ENCODE measurements at places on chromosomes 12 and 14.

GRCh38 chr12:39443929-39444209 lies 949 bp upstream of the KIF21A start:
- DNase-seq: no peak

GRCh38 chr12:50181691-50182090 lies 14.5 kb upstream of the CERS5 start:
- DNase-seq: no peak

- DNase-seq: no peak
These were observed 508.5 kb downstream of the FOXG1 start for GRCh38 chr14:29274890-29275596.

DNA sequence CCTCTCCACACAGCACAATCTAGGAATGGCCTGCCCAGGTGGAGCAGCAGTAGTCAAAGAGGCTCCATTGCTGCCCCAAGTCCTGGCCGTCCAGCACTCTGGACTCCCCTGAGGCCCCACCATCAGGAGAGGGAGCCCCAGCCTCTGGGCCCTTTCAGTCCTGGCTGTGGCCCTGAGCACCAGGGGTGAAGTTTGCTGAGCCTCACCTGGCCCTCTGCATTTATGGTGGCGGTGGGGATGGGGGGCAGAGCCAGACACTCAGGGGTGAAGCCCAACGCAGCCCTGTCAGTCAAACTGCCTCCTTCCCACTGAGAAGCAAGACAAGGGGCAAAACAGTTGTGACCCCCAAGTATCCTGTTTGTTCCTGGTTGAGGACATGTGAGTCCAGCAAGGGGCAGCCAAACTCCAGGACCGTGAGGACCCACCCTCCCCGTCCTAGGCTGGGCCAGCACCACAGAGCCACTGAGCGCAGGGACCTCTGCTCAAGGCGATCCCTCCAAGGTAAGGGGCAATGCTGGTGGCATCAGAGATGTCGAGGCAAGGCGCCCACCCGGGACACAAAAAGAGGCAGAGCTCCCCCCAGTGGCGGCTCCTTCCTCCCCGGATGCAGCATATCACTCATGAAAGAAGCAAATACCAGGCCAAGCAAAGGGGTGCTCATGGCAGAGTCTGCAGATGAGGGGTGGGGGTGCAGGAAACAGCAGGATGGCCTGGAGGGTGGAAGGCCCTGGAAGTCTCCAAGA lies 4.8 kb upstream of the AMN start:
- DNase-seq: peak; percentile 44

DNA sequence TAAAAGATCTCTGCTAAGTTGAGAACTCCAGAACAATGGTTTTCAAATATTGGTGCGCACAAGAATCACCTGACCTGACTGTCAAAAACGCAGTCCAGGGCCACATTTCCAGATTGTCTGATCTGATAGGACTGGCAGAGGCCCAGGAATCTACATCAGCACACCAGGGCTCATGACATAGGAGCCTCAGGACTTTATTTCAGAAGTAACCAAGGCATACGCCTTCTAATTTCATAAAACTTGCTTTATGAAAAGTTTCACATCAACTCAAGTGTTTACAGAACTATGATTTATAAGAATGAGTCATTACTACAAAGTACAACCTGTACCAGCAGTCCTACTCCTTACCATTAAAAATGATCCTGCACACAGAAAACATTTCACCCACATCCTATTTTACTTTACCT lies 47.7 kb upstream of the PTPRO start:
- DNase-seq: no peak

GRCh38 chr12:108693751-108694150 lies 37.6 kb downstream of the CORO1C start:
- no peak for DNase-seq

GRCh38 chr12:100708591-100708990 lies 86.0 kb upstream of the ANO4 start:
- no peak for DNase-seq

GRCh38 chr14:59301354-59301753 lies 112.9 kb downstream of the DAAM1 start:
- DNase-seq: no peak

- DNase-seq: no peak
These were observed 714.1 kb downstream of the FSCB start for GRCh38 chr14:43792980-43793379.

- no peak for DNase-seq
These were observed 27.6 kb upstream of the ARHGAP5 start for GRCh38 chr14:32049361-32050088.

DNA sequence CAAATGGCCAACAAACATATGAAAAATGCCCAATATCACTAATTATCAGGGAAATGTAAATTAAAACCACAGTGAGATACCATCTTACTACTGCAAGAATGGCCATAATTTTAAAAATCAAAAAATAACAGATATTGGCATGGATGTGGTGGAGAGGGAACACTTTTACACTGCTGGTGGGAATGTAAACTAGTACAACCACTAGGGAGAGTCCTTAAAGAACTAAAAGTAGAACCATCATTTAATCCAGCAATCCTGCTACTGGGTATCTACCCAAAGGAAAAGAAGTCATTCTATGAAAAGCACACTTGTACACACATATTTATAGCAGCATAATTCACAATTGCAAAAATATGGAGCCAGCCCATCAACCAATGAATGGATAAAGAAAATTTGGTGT lies 459.7 kb downstream of the GXYLT1 start:
- DNase-seq: no peak

DNA sequence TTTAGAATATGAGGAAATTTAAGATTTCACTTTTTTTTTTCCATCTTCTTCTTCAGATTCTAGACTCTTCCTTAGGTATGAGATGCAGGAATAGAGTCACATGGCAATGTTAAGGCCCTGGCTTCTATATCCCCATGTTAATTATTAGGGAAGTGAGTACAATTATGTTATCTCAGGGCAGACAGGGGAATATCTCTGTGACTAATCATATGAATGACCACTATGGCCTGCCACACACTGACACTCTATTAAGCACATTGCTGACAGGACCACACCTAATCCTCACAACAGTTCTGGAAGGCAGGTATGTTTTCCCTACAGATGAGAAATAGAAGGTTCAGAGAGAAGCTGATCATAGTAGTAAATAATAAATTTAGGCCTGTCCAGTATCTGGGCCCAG lies 69.4 kb upstream of the PTPRQ start:
- no peak for DNase-seq

DNA sequence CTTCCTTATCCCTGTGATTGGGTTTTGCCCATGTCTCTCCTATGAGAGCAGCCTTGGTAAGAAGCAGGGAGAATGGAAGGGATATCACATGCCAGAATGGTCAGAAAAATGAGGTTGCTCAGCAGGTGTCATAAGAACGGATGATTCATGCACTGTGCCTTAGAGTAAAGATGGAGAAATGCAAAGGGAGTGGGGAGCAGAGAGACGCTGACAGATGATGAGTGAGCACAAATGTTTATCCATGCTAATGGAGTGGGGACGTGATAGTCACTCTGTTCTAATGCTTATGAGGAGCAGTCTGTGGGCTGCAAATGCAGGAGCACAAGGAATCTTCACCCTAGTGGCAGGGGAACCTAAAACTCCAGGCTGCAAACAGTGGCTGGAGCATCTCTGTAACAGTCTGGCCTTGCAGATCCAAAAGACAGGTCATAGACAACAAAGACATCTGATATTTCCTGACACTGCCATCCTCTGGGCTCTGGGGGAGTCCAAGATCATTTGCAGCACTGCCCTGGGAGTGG lies 243.2 kb downstream of the CACNA1C start:
- DNase-seq: no peak

GRCh38 chr12:54419088-54419887 lies at the start of gene ITGA5:
ITGA5 (minus strand) TSS chr12:54419266; CDS start chr12:54419198, 68 bp downstream.
- DNase-seq: peak; percentile 76

GRCh38 chr12:40602562-40602961 lies 89.7 kb upstream of the CNTN1 start:
- DNase-seq: no peak

GRCh38 chr14:103118663-103119404 lies 4.4 kb upstream of the TNFAIP2 start:
- no peak for DNase-seq

DNA sequence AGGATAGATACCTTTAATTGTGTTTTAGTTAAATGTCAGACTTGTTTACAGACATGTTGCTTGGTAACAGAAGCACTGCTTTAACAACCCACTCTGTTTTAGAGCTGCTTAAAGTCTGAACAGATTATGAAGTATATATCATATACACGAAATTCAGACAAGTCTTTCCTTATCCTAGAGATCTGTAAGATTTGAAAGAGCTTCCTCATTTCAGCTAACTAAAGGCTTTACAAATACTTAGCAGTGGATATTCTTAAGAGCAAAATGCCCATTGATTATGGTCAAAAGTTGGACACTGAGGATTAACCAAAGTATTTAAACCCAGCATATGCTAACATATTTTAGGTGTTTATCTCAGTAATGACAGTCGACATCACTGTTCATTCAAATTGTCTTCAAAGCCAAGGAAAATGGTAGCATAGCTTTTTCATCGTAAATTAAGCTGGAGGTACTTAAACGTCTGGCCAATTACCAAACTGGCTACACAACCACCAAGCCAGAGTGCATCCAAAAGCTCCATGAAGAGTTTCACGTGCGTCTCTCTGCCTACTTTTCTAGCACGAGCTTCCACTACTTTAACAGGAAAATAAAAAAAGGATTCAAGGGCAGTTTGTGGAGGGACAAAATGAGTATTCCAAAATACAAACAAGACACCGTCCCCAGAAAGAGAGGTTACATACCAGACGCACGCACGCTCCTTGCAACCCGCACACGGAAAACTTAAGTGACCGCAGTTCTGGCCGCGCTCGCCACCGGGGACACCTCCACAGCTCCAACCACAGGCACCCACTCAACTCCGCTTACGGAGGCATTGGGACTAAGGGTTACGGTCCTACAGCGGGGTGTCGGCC lies 565 bp downstream of the CEP83 start:
- no peak for DNase-seq

- no peak for DNase-seq
These were observed 141.3 kb upstream of the FKBP4 start for GRCh38 chr12:2653461-2653965.

DNA sequence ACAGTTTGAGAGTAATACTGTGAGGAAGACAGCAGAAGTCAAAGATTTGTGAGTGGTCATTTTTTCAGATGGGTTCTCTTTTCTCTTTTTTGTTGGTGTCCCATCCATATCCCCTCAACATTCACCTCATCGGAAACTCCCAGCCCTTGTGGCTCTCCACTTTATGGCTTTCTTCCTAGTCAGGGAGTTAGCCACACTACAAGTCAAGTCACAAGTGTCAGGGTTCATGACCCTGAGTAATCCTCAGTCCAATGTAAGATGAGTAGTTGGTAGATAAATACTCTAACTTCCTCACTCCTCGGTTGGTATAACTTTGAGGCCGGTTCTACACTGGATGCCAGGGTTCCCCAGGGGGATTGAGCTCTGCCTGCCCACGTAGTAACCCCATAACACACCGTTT lies 41.4 kb downstream of the PTGER2 start:
- no peak for DNase-seq

- no peak for DNase-seq
These were observed 40.9 kb upstream of the EAPP start for GRCh38 chr14:34580381-34580780.

DNA sequence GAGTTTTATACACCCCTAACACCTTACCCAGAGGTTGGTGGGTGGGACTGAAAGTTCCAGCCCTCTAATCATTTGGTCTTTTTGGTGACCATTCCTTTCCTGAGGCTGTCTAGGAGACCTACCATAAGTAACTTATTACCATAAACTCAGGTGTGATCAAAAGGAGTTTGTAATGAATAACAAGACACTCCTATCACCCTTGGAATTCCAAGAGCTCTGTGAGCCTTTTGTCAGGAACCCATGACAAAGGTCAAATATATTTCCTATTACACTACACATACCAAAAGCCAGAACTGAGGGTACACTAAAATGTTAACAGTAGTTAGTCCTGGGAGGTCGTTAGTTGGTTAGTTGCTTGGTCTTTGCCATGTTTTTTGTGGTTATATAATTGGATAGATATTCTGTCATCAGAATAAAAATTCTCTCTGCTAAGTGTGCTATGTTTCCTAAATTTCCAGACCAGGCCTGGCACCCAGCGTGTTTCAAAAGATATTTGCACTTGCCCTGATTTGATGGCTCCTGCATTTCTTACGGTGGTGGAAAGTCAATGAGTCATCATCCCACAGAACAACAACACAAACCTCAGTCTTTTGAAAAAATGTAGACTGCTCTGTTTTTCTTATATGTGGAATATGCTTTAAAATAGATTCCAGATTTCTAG lies 27.0 kb upstream of the AKAP5 start:
- peak; percentile 75 for DNase-seq

GRCh38 chr12:132411457-132411856 lies 78.5 kb upstream of the FBRSL1 start:
- no peak for DNase-seq

- DNase-seq: no peak
These were observed 354.0 kb downstream of the ALG10 start for GRCh38 chr12:34376133-34376799.

DNA sequence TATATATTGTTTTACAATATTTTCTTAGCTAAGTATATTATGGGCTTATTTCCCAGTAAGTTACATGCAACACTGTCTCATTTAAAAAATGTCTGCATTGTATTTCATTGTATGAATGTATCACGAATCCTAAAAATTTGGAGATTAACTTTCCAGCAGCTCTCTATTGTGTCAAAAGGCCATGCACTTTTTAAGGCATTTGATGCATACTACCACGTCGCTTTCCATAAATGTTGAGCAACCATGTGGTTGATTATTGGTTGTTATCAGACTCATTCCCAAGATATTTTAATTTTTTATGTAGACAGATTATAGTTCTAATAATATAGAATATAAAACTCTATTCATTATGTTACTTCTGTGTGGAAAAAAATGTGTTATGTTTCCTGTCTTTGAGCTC lies 79.9 kb downstream of the SMOC1 start:
- no peak for DNase-seq

- no peak for DNase-seq
These were observed 532.0 kb downstream of the TMEM121 start for GRCh38 chr14:106058342-106058741.

- peak; percentile 81 for DNase-seq
These were observed 55.6 kb downstream of the SYNE3 start for GRCh38 chr14:95460647-95461478.

DNA sequence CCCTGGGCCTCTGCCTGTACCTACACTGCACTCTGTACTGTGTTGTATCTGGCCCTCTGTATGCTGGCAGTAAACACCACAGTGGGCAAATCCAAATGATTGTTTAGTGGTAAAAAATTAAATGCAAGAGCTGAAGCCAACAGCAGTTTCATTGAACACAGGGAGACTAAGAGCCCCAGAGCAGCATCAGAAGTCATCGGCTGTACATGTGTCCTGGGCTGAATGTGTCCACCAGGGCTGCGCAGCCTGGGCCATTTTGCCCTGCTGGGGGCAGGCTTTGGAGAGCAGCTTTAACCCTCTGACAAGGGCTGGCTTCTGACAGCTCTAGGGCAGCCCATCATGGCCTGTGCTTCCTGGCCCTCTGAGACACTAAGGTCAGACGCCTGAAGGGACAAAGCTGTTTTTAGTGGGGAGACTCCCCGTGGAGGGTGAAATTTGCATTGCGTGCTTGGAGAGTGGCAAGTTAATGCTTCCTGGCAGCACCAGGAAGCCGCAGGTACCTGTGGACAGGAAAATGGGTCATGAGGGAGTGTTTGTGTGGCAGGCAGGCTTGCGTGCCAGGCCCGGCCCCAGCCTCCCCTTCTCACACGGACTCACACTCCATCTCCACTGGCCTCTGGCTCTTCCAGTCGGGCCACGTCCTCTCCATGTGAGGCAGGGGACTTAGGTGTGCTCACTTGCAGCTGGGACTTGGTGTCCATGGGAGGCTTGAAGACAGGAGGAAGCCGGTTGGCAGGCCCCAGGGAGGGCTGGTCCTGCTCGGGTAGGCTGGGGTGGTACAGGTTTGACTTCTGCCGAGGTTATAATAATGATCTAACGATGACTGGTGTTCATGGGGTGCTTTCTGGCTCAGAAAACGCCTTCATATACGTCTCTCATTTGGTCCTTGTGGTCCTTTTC lies 150.1 kb downstream of the TSPAN9 start:
- DNase-seq: no peak
